ENCODE measurements at places on chromosomes 1 and 21. TPM values are rescaled to one million over a fixed set of nuclear protein-coding genes. Genes with fewer than 3 reads are reported as not detected.

Gene BSND
- total RNA-seq: not detected

Gene CENPF
- total RNA-seq: 37.5 TPM

Gene ZFYVE9
- total RNA-seq: 39.7 TPM

Gene SZRD1
- 68.5 TPM for total RNA-seq

Gene MARK1
- 7.1 TPM for total RNA-seq

Gene FOXD2
- total RNA-seq: 0.08 TPM

Gene SH3BGR
- total RNA-seq: 0.70 TPM

Gene S100A2
- 7,785 TPM for total RNA-seq

Gene VSIG8
- total RNA-seq: not detected

Gene MYOC
- not detected for total RNA-seq

Gene TMEM269
- total RNA-seq: not detected

Gene BCL2L15
- not detected for total RNA-seq

Gene TNFSF4
- total RNA-seq: 0.15 TPM

Gene F11R
- 126 TPM for total RNA-seq

Gene OR2G6
- not detected for total RNA-seq

Gene XCL2
- not detected for total RNA-seq

Gene CRB1
- total RNA-seq: not detected

Gene PLA2G2C
- total RNA-seq: not detected

Gene SPATC1L
- 8.0 TPM for total RNA-seq

Gene S100A9
- 1,435 TPM for total RNA-seq

Gene EFHD2
- total RNA-seq: 167 TPM

Gene LORICRIN
- total RNA-seq: not detected

Gene SPRR1B
- total RNA-seq: 43.3 TPM

Gene LINGO4
- not detected for total RNA-seq

Gene GNAI3
- total RNA-seq: 11.6 TPM

Gene FAM131C
- 0.15 TPM for total RNA-seq
